ENCODE measurements at places on chromosomes 5 and 9. TPM values are rescaled to one million over a fixed set of nuclear protein-coding genes. Genes with fewer than 3 reads are reported as not detected.

The CENPH gene
- 12.2 TPM for total RNA-seq

The PCDHB16 gene
- total RNA-seq = 1.4 TPM

The OTP gene
- not detected for total RNA-seq

The PTPRD gene
- 85.4 TPM for total RNA-seq

The COL27A1 gene
- 48.4 TPM for total RNA-seq

The GPX3 gene
- total RNA-seq = 102 TPM

The CFAP157 gene
- total RNA-seq = 0.10 TPM

The CXCL14 gene
- total RNA-seq = 51.1 TPM

The SLIT3 gene
- total RNA-seq = 3.3 TPM

The LCN15 gene
- total RNA-seq = not detected

The SPEF2 gene
- total RNA-seq = 2.4 TPM

The TAF11L3 gene
- not detected for total RNA-seq

The ZNF367 gene
- 8.7 TPM for total RNA-seq

The IL13 gene
- total RNA-seq = not detected

The PCDHA5 gene
- not detected for total RNA-seq

The PRRX2 gene
- total RNA-seq = 0.45 TPM

The TNFSF15 gene
- 1.3 TPM for total RNA-seq

The OMD gene
- total RNA-seq = not detected

The FOXD4L6 gene
- total RNA-seq = 0.10 TPM

The N4BP3 gene
- total RNA-seq = 2.6 TPM

The RXFP3 gene
- total RNA-seq = not detected

The ACTBL2 gene
- total RNA-seq = 5.6 TPM

The IFNE gene
- total RNA-seq = 9.5 TPM

The CDKN2B-AS1 gene
- 3.9 TPM for total RNA-seq

The PCDHA1 gene
- total RNA-seq = 0.35 TPM

The SURF6 gene
- total RNA-seq = 31.4 TPM

The IL4 gene
- total RNA-seq = not detected

The GADD45G gene
- total RNA-seq = 0.20 TPM

Data from renal cortical epithelial cell (primary cell).